T-cell (primary cell): ENCODE measurements at places on chromosomes 3 and 15. TPM values are rescaled to one million over a fixed set of nuclear protein-coding genes. Genes with fewer than 3 reads are reported as not detected.

The ARL14 gene
- total RNA-seq: not detected

The FES gene
- 4.2 TPM for total RNA-seq

The ZNF502 gene
- 1.9 TPM for total RNA-seq

The SMCO1 gene
- total RNA-seq: not detected

The SPESP1 gene
- not detected for total RNA-seq

The RETNLB gene
- not detected for total RNA-seq

The MYRIP gene
- not detected for total RNA-seq

The DCBLD2 gene
- total RNA-seq: 2.3 TPM

The PAQR5 gene
- not detected for total RNA-seq

The IQCF5 gene
- not detected for total RNA-seq

The C2CD4A gene
- total RNA-seq: not detected

The GRK7 gene
- 0.15 TPM for total RNA-seq

The CCDC13 gene
- total RNA-seq: 0.28 TPM

The CLDN1 gene
- total RNA-seq: 0.20 TPM

The GOLGA6C gene
- total RNA-seq: not detected

The NR1I2 gene
- 0.21 TPM for total RNA-seq

The CCDC39 gene
- not detected for total RNA-seq

The FBXO22 gene
- total RNA-seq: 9.9 TPM
